CD4-positive, alpha-beta T cell treated with Interleukin-21 for 1 hour (primary cell): ENCODE measurements at places on chromosomes 12 and 14.
A peak's percentile ranks its signal among the peaks of the same experiment; 100 is the strongest.

GRCh38 chr14:33510063-33510481 is 440.8 kb downstream of the EGLN3 start:
- no peak for DNase-seq

DNA sequence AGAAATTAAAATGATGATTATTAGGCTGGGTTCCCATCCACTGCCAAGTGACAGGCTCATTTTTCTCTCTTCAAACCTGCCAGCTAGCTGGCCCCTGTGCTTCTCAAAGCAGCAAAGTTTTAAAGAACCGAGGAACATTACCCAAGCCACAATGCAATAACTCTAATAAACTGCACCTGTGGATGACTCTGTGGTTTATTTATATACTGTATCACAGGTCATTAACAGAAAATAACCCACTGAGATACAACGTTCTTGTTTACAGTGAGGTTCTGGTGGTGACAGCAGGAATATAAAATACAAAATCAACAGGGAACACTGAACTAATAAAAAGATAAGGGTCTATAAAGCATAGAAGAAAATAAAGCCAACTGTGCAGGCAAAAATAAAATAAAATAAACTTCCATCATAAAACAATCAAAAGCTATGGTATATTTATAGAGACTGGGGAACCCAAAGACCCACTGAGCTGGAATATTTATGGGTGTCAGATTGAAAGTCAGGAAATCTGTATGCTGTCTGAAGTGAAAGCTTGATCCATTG is 472.9 kb downstream of the NOVA1 start:
- DNase-seq, result no peak

DNA sequence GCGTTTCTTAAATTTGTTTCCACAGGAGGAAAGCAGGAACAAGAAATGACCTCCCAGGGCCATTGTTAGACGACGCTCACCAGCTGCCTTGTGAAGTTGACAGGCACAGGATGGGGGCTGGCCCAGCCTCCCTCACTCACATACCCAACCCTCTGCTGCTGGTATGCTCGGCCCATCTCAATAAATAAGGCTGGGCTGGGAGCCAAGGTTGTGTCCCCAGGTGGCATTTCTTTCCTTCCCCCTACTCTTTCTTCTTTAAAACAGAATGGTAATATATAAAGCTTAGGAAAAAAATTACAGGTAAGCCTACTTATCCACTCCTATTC is 93.0 kb downstream of the ACTN1 start:
- no peak for DNase-seq

- peak; percentile 79 for DNase-seq
Observed at GRCh38 chr12:57756406-57757341, 1.8 kb downstream of the MARCHF9 start.

DNA sequence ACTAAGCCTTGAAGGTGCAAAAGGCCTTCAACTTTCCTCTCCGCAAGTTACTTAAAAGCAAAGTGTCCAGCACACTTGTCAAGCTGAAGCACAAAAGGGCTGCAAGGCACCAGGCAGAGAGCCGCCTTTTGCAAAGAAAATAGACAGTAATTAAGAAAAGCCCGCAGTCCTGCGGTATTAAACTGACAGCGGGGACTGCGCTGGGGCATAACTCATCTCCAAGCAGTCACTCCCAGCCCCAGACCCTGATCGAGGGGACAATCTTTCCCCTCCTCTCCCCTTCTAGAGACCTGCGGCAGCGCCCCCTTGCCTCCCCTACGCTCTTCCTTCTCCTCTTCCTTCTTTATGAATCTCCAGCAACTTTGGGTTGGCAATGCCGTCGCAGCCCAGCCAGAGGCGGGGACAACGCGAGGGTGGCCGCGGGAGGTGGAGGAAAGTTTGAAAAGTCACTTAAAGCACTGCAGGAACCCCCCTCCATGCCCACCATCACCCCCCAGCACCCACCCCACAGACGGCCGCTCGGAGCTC is 200.9 kb upstream of the CAND1 start:
- no peak for DNase-seq

DNA sequence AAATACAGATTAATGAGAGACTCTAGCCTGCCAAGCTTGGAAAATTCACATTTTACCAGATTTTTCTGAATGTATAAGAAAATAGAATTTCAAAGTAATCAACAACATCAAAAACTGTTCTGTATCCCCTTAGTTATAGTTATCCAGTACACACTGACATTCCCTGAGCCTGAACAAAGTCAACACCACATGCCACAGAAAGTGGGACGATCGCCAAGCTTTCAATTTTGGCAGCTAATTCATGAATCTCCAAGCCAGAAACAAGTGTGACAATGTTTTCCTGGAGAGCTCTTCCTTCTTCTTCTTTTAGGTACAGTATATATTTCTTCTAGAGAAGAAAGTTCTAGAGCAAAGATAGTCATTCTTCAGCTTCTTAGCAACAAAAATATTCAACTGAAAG is 290.2 kb downstream of the PRKD1 start:
- DNase-seq, result no peak

DNA sequence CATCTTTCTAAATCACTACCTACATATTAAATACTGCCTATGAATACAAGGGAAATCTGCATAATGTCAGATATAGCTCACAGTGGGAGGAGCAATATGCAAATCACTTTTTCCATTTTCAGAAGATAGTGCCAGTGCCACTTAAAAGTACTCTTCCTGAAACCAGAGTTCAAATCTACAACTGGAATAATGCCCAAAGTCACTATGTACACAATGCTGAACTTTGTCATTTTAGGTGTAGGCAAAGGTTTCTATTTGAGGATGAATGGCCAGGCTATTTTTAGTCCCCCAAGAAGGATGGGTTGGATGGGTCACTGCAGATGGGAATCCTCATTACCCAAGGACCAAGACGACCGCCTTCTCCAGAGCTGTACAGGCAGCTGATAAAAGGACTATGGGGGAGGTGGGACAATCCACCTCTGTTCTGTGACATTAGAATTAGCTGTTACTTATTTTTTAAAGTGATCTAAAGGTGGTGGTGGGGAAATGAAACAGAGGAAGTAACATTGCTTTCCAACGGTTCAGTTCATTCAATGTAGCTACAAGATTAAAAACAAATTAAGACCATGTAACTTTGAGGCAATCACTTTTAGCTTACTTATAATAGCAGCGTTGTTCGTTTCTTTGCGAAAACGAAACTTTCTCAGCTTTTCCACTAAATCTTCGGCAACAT is 5.6 kb downstream of the GMFB start:
- DNase-seq, result no peak

GRCh38 chr12:53975479-53976152 is 862 bp upstream of the HOTAIR start:
- no peak for DNase-seq

DNA sequence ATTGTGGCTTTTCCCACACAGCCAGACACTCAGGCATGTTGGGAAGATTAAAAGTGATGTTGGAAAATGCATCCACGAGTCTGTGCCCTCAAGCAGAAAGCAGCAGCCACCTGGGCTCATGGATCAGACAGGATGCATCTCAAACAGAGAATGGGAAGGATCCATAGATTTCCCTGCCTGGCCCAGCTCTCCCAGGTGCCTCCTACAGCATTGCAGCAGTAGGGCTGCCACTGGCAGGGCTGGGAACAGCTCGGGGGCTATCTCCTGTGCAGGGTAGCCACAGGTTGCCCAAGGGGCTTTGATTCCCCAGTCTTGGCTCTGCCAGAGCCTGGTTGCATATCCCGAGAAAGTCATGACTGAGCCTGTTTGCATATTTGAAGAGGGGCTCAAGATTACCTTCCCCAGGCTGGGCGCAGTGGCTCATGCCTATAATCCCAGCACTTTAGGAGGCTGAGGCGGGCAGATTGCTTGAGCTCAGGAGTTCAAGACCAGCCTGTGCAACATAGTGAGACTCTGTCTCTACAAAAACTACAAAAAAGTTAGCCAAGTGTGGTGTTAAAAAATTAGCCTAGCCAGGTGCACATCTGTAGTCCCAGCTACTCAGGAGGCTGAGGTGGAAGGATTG is 19.5 kb downstream of the C14orf132 start:
- DNase-seq, result no peak

DNA sequence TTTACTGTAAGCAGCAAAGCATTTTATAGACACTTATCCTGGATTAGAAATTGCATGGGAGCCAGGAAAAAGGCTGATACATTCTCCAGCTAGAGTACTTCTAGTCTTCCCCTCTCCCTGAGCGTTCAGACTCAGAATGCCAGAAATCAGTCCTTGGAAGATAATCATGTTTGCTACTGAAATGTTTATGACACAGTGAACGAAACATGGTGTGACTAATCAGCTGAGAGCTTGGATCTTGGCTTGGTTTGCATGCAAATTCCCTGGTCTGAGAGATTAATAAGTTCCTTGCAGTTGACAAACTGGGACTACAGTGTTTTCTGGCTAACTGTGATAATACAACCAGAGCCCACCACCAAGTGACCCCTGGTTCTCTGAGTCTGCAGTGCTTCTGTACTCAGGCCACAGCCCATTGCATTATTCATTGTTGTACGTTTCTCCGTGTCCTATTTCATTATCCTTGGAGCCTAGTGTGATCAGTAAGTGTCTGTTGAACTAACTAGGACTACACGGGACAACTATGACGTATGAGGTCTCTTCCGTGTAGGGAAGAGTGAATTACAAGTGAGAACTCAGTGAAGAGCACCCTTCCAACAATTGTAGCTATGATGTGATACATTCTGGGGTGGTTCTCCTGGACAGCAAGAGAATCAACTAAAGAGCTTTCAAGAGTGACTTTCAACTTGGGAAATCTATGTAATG is 34.6 kb upstream of the EVL start:
- DNase-seq, result no peak

DNA sequence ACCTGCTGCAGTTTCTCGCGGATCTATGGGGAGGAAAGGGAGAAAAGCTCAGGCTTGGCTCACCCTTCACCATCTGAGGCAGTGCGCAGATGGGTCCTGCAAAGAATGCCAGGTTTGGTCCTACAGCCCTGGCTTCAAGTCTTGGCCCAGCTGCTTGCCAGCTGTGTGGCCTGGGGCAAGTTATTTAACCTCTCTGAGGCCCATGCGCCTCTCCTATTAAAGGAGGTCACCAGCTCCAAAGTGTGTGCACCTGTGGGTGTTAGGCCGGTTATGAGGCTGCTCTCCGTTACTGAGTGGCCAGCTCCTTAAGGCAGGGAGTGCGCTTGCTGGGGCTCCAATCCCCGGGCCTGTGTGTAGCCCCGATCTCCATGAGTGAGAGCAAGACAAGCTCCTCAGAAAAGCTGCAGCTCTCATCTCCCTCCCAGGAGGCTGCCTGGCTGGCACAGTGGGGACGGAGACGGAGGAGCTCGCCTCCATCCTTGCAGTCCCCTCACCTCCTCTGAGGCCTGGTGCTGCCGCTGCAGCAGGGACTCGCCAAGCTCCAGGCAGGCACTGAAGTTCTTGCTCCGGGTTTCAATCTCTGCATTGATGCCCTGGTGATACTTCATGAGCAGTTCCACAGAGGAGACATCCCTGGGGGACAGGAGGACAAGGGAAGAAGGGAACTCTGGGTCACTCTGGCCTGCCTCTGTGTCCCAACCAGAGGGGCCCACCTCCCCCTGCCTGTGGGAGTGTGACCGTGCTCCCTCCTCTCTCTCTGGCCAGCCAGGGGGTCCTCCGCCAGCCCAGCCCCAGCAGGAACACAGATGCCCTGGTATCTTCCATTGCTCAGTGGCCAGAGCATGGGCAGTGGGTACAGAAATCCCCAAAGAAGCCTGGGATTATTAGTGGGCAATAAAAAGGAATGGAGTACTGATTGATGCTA is 65.1 kb downstream of the PLEKHG3 start:
- no peak for DNase-seq

- no peak for DNase-seq
Observed at GRCh38 chr14:54606631-54607133, 39.8 kb downstream of the SAMD4A start.

DNA sequence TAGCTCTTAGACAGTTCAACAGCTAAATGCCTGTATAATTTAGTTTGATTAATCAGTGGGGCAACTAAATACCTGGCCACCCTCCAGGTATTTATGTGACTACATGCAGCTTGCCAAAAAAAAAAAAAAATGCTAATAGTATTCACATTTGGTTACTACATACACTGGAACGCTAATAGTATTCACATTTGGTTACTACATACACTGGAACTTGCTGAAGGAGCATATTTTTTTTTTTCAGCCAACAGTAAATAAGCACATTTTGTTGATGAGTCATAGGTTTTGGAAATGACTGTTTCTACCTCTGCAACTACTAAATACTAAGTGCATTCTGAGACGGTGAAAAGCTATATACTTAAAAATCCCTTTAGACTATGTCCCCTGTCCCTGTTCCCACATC is 1172.3 kb downstream of the LRFN5 start:
- no peak for DNase-seq

DNA sequence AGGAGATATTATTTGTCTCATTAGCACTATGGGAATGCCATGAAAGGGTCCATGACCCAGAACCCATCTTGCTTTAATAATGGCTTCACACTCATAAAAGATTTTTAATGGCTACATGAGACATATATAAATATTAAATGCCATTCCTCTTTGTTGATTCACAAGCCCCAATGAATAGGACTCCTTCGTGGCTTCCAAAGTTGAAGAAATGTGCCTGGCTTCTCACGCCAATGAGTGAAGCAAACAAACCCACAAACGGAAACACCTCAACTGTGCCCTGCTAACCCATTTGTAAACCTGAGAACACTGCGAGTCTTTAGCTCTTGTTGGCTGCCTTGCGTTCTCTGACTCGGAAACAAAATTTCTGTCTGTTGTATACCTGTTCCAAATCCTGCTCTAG is 381.7 kb upstream of the DDHD1 start:
- no peak for DNase-seq

- DNase-seq, result no peak
Observed at GRCh38 chr12:75507086-75507485, 4.3 kb downstream of the KRR1 start.

DNA sequence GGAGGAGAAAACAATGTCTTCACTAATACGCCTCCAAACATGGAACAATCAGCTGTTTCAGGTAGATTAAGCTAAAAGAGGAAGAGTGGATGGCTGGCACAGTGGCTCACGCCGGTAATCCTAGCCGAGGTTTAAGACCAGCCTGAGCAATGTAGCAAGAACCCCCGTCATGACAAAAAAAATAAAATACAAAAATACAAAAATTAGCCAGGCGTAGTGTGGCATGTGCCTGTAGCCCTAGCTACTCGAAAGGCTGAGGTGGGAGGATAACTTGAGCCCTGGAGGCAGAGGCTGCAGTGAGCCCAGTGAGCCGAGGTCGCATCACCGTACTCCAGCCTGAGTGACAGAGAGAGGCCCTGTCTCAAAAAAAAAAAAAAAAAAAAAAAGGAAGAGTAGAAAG is 1.2 kb upstream of the MED13L start:
- DNase-seq, result no peak
